T follicular helper cell (primary cell): ENCODE measurements at places on chromosomes 1 and 21.
A peak's percentile ranks its signal among the peaks of the same experiment; 100 is the strongest.

DNA sequence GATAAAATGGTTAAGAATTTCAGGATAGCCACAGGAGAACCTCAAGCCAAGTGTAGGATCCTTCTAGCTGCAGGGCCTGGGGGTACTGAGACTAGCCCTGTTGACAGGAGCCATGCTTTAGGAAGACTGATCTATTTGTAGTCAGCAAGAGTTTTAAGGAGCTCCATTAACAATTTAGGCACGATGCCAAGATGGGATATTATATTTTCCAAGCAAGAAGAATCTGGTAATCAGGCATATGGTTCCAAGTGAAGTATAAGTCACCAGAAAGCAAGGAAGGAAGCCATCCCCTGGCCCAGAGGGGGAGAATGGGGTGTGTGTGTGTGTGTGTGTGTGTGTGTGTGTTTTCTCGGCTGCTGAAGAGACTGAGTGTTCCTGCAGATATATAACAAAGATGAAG is 7.0 kb downstream of the IFNAR2 start:
- no peak for DNase-seq

DNA sequence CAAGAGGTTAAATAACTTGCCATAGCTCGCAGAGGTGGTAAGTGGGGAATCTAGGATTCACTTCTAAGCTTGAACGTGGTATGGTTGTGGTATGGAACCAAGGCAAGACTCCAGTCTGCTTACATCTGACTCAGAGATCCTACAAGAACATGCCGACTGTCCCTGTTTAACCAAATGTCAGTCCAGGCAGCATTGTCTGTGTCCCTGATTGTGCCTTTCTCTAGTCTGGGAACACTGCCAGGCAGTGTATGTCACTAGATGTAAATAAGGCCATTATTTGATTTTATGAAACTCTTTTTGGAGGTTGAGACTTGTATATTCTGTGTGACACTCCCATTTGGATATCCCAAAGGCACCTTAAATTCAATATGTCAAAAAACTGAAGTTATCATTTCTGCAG is 96.0 kb downstream of the NOS1AP start:
- no peak for DNase-seq

DNA sequence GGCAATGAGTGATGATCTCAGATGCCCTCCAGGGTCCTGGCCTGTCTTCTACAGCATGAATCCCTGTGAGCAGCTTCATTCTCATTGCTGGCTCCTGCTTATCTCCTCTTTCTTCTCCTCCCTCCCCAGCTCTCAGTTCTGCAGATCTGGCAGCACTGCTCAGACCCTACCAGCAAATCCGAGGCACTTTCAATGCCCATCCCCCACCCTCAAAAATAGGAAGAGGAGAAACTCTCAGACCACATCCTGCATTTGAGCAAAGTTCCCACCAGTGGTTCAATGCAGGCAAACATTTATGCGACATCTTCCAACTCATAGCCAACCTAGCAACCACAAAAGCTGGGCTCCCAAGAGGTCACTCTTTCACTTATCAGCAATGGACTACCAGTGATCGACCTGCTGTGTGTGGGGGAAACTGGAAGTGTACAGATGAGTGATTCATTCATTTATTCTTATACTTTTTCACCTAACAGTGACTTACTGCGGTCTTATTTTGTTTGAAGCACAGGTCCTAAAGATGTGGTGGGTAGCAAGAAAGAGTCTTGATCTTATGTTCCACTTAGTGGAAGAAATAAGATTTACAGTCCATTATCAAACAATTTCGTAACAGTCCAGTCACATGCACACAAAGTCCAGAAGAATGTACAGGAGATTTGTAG is 5.8 kb upstream of the CHI3L2 start:
- DNase-seq, result no peak

GRCh38 chr1:225532240-225532944 is 104.6 kb upstream of the LBR start:
- DNase-seq, result no peak

DNA sequence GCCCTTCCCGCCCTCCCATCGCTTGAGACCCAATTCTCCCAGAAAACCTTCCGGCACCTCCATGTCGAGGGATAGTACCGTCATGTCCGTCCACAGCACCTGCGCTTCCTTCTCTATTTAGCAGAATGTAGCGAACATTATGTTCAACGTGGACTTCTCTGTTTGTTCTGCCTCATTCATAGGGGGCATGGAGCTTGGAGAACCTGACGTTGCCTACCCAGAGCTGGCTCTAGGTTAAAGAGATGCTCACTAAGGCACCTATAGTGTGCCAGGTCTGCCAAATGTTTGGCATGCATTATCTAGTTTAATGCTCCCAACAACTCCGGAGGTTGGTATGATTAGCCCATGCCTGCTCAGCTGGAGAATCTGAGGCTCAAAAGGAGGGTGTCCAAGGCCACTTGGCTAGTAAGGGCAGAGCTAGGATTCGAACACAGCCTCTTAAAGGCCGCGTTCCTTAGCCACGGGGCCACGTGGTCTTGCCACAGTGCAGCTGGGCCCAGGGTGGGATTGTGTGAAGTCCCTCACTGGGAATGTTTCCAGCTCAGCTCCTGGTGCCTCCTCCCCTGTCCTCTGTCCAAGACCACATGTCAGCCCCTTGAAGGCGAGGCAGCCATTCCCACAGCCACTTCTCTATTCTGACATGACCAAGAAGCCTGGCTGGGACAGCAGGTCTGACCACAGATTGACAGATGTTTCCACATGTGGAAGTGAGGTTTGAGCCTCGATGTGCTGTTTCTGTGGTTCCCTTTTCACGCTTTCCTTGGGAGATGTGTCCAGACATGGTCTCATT is 57.8 kb downstream of the RUNX3 start:
- DNase-seq, result no peak

GRCh38 chr21:29719521-29719920 is 220.3 kb downstream of the GRIK1 start:
- no peak for DNase-seq

DNA sequence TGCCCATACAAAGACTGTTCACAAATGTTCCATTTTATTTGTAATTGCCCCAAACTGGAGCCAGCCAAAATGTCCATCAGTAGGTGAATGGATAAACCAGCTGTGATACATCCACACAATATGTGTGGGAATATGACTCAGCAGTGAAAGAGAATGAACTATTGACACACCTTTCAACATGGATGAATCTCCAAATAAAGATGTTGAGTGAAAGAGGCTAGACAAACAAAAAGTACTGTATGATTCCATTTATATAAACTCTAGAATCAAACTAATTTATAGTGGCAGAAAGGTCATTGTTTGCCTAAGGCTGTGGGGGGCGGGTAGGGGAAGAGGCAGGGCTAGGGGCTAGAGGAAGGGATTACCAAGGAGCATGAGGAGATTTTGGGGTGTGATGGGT is 4.5 kb downstream of the DHCR24 start:
- DNase-seq, result no peak

DNA sequence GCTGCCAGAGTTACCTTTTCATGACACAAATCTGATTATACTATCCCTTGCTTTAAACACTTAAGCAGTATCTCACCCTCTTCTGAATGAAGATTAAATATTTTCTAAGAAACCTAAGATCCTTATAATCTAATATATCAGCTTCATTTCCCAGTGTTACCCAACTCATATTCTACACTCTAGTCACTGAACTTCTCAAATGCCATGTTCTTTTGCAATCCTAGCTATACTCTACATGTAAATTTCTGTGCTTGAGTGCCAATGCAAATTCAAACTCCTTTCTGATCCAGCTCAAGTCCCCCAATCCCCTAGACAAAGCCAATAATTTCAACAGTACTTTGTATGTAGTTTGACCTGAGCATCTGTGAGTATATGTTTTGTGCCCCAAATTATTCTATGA is 293.9 kb downstream of the SDCCAG8 start:
- no peak for DNase-seq

GRCh38 chr1:233904633-233905415 is at the start of gene SLC35F3:
TSS of gene SLC35F3 (plus strand) at chr1:233904676.
- no peak for DNase-seq

DNA sequence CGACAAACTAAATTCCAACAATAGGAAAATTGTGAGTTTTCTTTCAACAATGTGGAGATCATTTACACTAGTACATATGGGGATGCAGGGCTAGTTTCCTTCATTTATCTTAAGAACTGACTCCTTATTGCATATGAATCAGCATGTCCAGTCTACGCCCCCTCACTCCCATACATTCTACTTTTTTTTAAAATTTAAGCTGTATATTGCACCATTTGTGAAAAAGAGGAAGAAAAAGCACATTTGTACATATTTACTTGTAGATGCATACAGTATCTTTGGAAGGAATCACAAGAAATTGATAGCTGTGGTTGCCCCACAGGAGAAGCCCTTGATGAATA is 15.9 kb downstream of the VPS26C start:
- no peak for DNase-seq

DNA sequence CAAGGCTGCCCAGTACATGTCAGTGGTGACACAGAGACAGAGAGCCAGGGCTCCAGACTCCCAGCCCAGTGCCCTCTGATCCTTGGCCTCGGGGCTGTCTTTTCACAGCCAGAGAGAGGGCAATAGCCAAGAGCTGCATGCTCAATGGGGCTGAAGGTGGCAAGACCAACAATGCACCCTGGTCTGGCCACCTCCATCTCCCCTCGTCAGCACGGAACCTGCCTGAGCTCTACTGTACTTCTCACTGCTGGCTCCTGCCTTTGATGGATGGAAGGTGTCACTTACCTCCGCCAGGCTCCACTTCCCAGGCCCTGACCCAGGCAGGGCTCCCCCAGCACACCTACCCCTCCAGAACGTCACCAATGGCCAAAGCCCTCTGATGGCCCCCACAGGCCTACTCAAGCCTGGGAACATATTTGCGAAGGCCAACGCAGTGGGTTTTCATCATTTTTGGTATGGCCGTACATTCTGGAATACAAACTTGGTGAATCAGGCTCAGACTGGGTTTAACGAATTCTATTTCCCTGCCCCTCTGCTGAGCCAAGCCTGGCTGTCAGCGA is 88.1 kb downstream of the DMRTB1 start:
- DNase-seq, result no peak

- no peak for DNase-seq
Measured at GRCh38 chr1:93751377-93752250, 70.0 kb upstream of the BCAR3 start.

- no peak for DNase-seq
Measured at GRCh38 chr1:160429125-160429561, 28.8 kb downstream of the VANGL2 start.

- no peak for DNase-seq
Measured at GRCh38 chr1:39720094-39720999, 18.3 kb upstream of the PPIE start.

DNA sequence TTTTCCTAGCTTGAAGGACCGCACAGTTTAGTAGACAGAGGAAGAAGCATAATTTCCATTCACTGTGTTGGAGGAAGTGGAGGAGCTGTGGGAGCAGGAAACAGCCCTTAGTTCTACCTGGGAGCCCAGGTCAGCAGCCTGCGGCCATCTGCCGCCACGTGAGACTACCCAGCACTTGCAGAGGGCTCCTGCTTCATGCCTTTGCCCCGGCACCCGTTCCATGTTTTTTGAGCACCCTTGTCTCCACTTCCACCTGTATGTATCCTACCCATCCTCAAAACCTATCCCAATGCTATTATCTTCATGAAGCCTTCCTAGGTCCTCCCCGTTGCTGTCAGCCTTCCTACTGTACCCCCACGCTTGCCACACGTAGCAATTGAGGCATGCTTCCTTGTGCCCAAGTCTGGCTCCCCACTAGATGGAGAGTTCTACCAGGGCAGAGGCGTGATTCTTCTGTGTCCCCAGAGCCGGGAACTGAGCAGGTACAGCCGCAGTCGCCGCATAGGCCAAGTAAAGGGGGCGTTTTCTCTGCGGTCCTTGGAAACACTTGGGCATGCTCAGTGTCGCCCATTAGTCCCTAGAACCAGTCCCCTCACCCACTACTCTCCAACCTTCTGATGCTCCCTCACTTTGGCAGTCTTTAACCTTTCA is 1.9 kb downstream of the SLC6A9 start:
- no peak for DNase-seq

GRCh38 chr21:31489014-31489413 is 145.0 kb upstream of the TIAM1 start:
- DNase-seq, result no peak

GRCh38 chr1:109863667-109864046 is 47.0 kb upstream of the CSF1 start:
- DNase-seq, result no peak

- DNase-seq, result no peak
Measured at GRCh38 chr1:49016030-49016977, 239.6 kb upstream of the BEND5 start.

GRCh38 chr1:98314601-98315000 is 346.9 kb upstream of the SNX7 start:
- no peak for DNase-seq

DNA sequence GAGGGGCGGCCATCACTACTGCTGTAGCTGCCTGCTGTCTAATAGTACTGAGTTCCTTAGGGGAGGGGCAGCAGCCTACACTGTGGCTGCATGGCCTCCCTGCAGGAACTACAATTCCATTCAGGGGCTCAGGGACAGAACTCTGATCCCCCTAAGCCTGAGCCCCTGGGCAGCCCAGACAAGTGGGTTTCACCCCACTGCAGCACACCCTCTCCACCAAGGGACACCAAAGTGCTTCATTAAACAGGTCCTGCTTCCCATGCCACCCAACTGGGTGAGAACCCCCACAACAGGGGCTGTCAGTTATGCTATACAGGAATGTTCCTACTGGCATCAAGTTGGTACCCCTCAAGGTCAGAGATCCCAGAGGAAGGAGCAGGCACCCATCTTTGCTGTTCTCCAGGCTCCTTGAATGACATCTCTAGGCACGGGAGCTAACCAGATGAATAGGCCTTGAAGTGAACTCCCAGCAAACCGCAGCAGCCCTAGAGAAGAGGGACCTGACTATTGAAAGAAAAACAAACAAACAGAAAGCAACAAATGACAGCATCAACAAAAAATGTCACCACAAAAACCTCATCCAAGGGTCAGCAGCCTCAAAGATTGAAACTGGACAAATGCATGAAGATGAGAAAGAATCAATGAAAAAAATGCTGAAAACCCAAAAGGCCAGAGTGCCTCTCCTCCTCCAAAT is 437.4 kb downstream of the NUF2 start:
- no peak for DNase-seq

GRCh38 chr1:42957880-42958487 is 684 bp downstream of the SLC2A1 start:
- peak; percentile 32 for DNase-seq
